ENCODE measurements at places on chromosomes 4 and X. TPM values are rescaled to one million over a fixed set of nuclear protein-coding genes. Genes with fewer than 3 reads are reported as not detected.

Gene PAGE4
- not detected for total RNA-seq

Gene PPP2R3B
- total RNA-seq = 10.6 TPM

Gene FAM9B
- total RNA-seq = not detected

Gene SSX2B
- not detected for total RNA-seq

Gene FREM3
- not detected for total RNA-seq

Gene PNMA6F
- total RNA-seq = not detected

Gene AWAT2
- not detected for total RNA-seq

Gene GAGE2A
- total RNA-seq = not detected

Gene DNASE1L1
- total RNA-seq = 48.6 TPM

Gene SSX7
- total RNA-seq = not detected

Gene PTCHD1
- not detected for total RNA-seq

Gene COL4A6
- total RNA-seq = 1.1 TPM

Gene SLC16A2
- total RNA-seq = 7.4 TPM

Gene TEX13C
- not detected for total RNA-seq

Gene RBMXL3
- total RNA-seq = not detected

Gene RPS3A
- 2,893 TPM for total RNA-seq
